ENCODE measurements at places on chromosomes 16 and 17.
A peak's percentile ranks its signal among the peaks of the same experiment; 100 is the strongest.

DNA sequence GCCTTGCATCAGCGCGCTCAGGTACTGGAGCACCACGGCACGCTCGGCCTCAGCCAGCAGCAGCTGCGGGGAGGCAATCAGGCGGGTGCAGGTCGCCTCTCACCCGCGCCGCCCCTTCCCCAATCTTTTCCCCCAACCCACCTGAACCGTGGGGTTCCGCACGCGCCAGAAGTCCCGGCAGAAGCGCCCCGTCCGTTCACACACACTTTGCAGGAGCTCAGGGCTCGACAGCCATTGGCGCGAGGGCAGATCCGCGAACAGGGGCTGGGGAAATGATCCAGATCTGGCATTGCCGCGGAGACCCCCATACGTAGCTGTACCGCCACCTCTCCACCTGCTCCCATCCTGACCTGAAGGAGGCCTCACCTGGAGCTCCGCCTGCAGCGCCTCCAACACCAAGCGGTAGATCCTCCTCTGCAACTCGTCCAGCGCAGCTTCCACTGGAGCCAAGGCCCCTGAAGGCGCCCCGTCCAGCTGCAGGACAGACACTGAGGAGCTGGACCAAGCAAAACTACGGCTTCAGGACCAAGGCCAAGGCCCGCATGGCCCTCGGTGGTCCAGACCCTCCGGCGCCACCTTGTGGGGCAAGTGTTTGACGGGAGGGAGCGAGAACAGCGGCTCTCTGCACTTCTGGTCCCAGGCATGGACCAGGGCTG is 1.4 kb upstream of the MATCAP1 start:
- peak; percentile 84 for DNase-seq

DNA sequence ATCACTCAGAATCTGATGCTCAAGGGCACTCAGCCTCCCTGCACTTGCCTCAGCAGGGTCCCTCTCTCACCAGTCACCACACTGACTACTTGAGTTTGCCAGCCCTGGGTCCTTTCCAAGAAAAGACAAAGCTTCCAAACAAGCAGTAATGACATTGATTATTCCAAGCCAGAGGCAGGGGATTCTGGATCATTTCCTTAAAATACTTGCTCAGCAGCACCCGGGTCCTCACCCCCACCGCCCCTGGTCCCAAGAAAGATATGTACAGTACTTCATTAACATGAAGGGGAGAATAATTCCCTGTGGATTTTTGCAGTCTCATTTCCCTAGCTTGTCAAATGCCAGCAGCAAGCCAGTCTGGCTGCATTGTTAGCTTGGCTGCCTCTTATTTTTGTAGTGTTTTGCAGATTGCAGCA is 83.2 kb upstream of the GNAO1 start:
- DNase-seq: no peak

DNA sequence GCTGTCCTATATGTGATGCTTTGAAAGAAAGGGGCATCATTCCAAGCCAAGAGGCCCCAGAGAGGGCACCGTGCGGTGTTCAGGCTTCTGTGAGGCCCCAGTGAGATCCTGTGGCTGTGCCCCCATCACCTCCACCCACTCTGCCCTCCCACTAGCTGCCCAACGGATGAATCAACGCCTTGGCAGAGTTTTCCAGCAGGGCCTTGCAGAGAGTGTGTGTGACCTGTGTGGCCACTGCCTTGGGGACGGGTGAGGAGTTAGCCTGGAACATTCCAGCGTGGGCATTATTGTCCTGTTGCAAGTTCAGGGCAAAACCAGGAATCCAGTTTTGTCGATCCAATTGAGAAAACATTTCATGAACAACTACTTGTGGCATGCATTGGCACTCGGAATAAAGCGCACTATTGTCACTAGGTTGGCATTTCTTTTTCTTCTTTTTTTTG is 53.7 kb downstream of the SF3B3 start:
- DNase-seq: no peak

GRCh38 chr17:16155536-16155935 is 59.8 kb downstream of the NCOR1 start:
- no peak for DNase-seq

DNA sequence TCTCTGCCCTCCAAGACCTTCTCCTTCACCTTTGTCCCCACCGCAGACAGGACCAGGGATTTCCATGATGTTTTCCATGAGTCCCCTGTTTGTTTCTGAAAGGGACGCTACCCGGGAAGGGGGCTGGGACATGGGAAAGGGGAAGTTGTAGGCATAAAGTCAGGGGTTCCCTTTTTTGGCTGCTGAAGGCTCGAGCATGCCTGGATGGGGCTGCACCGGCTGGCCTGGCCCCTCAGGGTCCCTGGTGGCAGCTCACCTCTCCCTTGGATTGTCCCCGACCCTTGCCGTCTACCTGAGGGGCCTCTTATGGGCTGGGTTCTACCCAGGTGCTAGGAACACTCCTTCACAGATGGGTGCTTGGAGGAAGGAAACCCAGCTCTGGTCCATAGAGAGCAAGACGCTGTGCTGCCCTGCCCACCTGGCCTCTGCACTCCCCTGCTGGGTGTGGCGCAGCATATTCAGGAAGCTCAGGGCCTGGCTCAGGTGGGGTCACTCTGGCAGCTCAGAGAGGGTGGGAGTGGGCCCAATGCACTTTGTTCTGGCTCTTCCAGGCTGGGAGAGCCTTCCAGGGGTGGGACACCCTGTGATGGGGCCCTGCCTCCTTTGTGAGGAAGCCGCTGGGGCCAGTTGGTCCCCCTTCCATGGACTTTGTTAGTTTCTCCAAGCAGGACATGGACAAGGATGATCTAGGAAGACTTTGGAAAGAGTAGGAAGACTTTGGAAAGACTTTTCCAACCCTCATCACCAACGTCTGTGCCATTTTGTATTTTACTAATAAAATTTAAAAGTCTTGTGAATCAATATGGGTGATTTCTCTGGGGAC is 12.2 kb downstream of the CX3CL1 start:
- DNase-seq: no peak

All from T-cell (primary cell).